ENCODE measurements at places on chromosomes 1 and 21.

- no peak for DNase-seq
These were observed 341.9 kb downstream of the PTBP2 start for GRCh38 chr1:97063532-97063931.

DNA sequence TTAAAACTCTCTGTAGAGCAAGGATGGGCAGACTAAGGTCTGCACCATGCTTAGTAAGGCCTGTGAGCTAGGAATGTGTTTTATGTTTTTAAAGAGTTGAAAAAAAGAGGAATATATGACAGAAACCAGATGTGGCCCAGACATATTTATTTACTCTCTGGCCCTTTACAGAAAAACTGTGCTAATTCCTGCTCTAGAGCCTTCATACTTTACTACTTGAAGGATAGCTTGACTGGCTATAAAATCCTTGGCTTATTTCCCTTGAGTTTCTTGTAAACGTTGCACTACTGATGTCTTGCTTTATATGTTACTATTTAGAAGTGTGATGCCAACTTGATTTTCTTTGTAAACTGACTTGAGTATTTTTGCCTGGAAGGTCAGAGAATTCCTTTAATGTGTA is 33.5 kb downstream of the CTBS start:
- DNase-seq, result no peak

GRCh38 chr1:17162941-17163340 is 42.0 kb upstream of the PADI1 start:
- DNase-seq, result no peak

- DNase-seq, result no peak
These were observed 27.8 kb downstream of the OSBPL9 start for GRCh38 chr1:51644533-51645197.

- DNase-seq, result no peak
These were observed 46.6 kb downstream of the PLD5 start for GRCh38 chr1:242477944-242478343.

- no peak for DNase-seq
These were observed 54.7 kb upstream of the DSCAM start for GRCh38 chr21:40901691-40902090.

DNA sequence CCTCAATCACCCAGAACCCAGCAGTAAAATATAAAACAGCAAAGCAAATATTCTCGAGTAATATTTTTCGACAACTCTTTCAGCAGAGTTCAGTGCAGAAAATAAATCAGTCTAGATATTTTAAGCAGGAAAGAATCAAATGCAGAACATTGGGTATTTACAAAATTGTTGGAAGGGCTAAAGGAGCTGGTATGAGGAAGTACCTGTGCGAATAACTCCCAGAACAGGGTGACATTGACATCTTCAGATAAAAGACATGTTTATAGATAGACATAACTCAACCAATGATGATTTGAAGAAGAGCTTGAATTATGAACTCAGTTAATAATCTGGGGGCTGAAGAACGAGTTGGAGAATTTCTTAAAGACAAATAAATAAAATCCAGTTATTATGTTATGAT is 6.4 kb downstream of the AXDND1 start:
- no peak for DNase-seq

- DNase-seq, result no peak
These were observed 48.0 kb upstream of the NHLH2 start for GRCh38 chr1:115888976-115889375.

- no peak for DNase-seq
These were observed 50.1 kb downstream of the TIAM1 start for GRCh38 chr21:31293986-31294385.

- no peak for DNase-seq
These were observed 57.3 kb upstream of the CSF3R start for GRCh38 chr1:36540056-36540455.

DNA sequence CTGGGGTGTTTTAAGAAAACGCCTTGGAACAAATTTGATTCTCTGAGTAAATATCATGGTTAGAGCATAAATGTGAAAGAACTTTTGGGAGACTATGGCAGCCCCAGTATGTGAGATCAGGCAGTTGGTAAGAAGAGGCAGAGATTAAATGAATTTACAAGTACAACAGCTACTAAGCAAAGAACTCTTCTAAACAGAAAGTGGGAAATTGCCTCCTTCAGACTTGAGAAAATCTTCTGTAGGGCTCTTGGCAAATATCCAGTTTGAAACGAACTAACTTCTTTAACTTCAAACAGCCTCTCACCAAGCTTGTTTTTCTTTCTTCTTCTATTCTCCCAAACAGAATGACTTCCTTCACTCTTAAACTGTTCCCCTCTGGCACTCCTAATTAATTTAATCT is 337.7 kb downstream of the SIPA1L2 start:
- no peak for DNase-seq

DNA sequence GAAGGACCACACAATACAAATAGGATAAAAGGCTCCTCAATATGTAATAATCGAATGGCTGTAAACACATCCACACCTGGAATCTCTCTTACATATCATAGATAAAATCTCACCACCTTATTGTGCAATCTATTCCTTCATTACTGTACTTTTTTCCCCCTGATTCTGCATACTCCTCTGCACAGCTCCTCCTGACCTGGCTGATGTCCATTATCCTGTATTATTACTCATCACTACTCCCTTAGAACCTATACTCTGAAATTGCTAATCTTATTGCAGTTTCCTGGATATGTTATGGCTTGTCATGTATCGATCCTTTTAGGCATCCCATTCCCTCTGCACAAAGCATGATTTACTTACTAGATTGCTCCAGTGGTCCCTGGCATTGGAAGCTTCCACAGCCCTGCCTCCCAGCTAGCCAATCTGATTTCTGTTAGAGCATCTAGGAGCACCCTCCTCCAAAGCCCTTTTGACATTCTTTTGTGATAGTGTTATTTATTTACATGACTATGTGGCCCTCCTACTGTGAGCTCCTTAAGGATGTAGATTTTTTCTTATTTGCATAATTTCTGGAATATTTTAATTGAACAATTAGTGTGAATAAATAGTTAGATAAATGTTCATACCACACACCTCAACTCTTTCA is 24.2 kb upstream of the PHGDH start:
- DNase-seq, result no peak

GRCh38 chr1:170305777-170306512 is 160.2 kb downstream of the NTMT2 start:
- DNase-seq, result no peak

DNA sequence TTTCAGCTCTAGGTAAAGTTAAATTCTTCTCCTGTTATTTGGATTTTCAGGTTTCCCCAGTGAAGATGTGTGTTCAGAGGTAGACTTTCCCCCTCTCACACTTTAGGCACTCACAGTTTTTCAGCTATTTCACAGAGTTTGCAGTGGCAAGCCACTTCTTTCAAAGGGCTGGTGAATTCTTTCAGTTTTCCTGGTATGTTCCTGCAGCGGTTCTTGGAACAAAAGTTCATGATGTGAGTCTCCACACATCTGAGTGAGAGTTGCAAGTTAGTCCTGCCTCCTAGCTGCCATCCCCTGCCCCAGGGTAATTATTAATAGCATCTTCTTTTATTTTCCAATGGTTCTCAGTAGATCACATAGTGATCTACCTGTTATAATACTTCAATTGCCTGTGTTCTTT is 27.3 kb upstream of the CD84 start:
- no peak for DNase-seq

DNA sequence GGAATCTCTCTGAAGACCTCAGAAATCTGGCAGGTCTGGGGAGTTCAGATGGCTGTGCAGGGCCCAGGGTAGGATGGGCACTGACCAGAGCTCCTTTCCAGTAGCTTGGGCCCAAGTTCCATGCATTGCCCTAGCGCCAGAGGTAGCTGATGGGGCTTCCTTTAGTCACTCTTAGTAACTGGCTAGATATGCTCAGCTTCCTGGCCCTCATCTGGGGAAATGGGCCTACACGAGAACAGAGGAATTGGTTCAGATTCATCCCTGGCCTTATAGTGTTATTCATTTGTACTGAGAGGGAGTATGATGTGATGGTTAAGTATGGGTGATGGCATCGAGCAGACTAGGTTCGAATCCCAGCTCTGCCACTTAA is 15.5 kb upstream of the PSMB2 start:
- DNase-seq, result no peak

DNA sequence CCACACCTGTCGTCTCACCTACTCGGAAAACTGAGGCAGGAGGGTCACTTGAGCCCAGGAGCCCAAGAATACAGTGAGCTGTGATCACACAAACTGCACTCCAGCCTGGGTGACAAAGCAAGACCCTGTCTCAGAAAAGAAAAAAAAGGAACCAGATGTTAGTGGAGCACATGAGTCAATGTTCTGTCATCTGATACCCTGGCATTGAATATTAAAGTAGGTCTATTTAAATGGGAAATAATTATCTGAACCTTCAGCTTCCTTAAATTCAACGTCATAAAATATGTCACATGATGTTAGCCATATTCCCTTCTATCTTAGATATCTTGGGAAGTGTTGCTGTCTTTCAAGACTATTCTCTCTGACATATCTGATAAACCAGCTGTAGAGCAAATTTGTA is 47.3 kb downstream of the NCAM2 start:
- DNase-seq, result no peak

DNA sequence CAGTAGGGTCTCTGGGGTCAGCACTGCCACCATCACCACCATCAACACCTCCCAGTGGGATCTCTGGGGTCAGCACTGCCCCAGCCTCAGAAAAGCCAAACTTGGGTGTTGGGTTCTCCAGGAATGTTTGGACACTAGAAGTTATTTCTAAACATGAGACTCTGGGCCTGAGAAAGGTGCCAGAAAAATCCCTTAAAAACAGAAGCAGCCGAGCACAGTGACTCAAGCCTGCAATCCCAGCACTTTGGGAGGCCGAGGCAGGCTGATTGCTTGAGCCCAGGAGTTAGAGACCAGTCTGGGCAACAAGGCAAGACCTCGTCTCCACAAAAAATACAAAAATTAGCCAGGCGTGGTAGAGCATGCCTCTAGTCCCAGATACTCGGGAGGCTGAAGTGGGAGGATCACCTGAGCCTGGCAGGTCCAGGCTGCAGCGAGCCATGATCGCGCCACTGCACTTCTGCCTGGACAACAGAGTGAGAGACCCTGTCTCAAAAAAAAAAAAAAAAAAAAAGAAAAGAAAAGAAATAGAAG is 470 bp downstream of the PTAFR start:
- no peak for DNase-seq

- peak; percentile 26 for DNase-seq
These were observed 16.7 kb upstream of the PRDM15 start for GRCh38 chr21:41895643-41896493.

DNA sequence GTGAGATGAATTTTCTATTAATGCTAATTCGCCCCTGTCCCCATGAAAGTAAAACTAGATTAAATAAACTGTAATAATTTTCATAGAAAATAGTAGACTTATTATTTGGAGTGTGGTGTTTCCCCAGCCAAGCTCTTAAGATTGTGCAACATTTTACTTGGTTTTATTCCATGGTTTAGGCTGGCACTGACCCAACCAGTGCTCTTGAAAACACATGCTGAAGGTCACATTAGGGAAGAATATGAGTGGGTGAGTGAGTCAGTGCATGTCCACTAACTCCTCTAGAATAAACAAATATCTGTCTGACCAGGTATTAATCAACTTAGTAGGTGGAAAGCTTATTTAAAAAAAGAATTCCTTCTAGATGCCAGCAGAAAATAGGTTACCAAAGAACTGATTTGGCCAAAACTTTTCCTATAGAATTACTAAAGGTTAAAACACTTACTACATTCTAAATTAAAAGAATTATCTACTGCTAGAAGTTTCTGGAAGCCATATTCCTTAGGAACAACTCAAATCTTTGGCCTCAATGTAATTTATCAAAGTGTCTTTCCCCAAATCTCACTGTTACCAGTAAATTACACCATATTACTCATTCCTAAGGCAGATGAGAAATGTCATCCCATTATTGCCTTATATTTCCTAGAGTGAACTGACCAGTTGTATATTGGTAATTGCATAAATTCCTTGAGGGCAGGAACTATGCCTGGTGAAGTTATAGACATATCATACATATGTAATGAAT is 89.7 kb upstream of the RGS1 start:
- DNase-seq, result no peak

DNA sequence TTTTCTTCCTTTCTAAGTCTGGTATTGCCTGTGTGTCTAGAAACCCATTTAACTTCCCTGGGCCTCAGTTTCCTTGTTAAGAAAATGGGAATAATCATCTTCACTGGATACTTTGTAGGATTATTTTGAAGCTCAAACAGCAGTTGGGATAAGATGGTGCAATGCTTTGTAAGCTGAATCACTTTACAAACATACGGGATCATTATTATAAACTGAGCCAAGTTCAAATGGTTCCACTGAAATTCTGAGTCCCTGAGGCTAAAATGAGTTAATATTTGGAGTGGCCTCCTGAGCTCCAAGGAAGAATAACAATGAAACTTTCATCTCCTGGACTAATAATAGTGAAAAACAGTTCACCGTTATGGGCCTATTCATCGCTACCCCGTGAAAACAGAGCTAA is 388.0 kb downstream of the PLPP3 start:
- no peak for DNase-seq

- DNase-seq, result no peak
These were observed 30.3 kb downstream of the SERTAD4 start for GRCh38 chr1:210262897-210263272.

DNA sequence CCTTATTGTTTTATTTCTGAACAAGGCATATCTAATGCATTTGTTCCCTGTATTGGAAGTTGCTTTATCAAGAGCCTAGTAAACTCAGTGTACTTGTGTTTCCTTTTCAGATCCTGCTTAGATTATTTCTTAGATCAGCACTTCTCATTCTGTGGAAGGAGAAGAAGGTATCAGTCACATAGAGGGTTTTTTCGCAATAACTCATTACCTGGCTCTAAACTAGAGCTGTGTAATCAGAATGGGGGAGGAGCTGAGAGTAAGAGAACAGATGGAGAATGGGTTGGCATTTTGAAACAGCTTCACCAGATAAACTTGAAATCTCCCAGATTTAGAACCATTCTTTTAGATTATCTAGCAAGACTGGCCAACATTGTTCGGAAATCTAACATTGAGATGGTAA is 11.0 kb downstream of the AHCYL1 start:
- DNase-seq, result no peak

DNA sequence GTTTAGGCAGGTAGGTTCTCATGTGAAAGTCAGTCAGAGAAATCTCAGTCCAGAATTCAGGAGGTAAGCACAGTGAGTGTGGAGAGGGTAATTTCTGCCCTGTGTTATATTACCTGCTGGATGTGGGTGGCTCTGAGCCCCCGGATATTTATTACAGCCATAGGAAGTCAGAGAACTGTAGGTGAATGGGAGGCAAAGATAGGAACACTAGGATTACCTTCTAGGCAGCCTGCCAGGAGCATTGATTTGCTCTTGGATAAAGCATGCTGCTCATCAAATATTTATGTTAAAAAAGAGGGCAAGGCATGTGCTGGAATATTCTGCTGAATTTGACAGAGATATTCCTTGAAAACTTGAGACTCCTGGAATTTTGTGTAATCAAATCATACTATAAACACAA is 8.5 kb downstream of the GNG12 start:
- DNase-seq, result no peak

GRCh38 chr1:91165033-91165654 is 143.3 kb upstream of the ZNF644 start:
- peak; percentile 30 for DNase-seq

GRCh38 chr1:231807541-231807940 is 181.0 kb downstream of the DISC1 start:
- DNase-seq, result no peak

All from stimulated activated CD4-positive, alpha-beta T cell treated with anti-CD3 and anti-CD28 coated beads, TNF-alpha, amount 100 ng/mL, for 1 hour (primary cell).